Left lung (tissue), 14 donors: ENCODE measurements at places on chromosomes 11 and 22. TPM values are rescaled to one million over a fixed set of nuclear protein-coding genes. Genes with fewer than 3 reads are reported as not detected.

Gene DDX6
- polyA plus RNA-seq: 137 TPM

- no peak for DNase-seq
These were observed 23.8 kb downstream of the BCR start for GRCh38 chr22:23204125-23204488.

Gene RAB36
- 15.0 TPM for polyA plus RNA-seq

Gene OR52W1
- polyA plus RNA-seq: not detected

Gene DNAL4
- polyA plus RNA-seq: 36.4 TPM

GRCh38 chr11:65378208-65378927 lies 4.1 kb downstream of the SLC25A45 start:
- DNase-seq: no peak

- no peak for DNase-seq
These were observed 4.1 kb downstream of the SYT13 start for GRCh38 chr11:45282081-45282480.
